ENCODE measurements at places on chromosomes 5 and 9. TPM values are rescaled to one million over a fixed set of nuclear protein-coding genes. Genes with fewer than 3 reads are reported as not detected.

Gene ASS1
- 511 TPM for total RNA-seq

Gene LCN10
- 3.3 TPM for total RNA-seq

Gene RNF38
- total RNA-seq = 39.2 TPM

Gene INSL6
- total RNA-seq = not detected

Gene SLC46A2
- not detected for total RNA-seq

Gene PCDHB15
- total RNA-seq = 1.8 TPM

Gene OLFM1
- total RNA-seq = 8.9 TPM

Gene CXCL14
- 29.8 TPM for total RNA-seq

Gene BARX1
- total RNA-seq = not detected

- no peak overlapping the region for H3K4me3 ChIP-seq
- DNase-seq = no peak
- H3K36me3 ChIP-seq = no peaks in the 10 kb centered on the region
- H3K27ac ChIP-seq = no peak overlapping the region
- H3K4me1 ChIP-seq = no peaks in the 10 kb centered on the region
- no peaks in the 10 kb centered on the region for H3K27me3 ChIP-seq
Measured at GRCh38 chr5:6497262-6497661, 48.6 kb downstream of the UBE2QL1 start.

- no peaks in the 10 kb centered on the region for H3K36me3 ChIP-seq
- no peak overlapping the region for H3K27ac ChIP-seq
- DNase-seq = no peak
Measured at GRCh38 chr5:169050146-169050571, 250.8 kb downstream of the SLIT3 start.

GRCh38 chr5:141681695-141682641 is at the start of gene ARAP3:
Gene ARAP3 (minus strand): TSS chr5:141682230. CDS start chr5:141680486, 1,744 bp downstream.
- peaks cover 3% of the 10 kb centered on the region for H3K4me1 ChIP-seq
- no peaks in the 10 kb centered on the region for H3K36me3 ChIP-seq
- H3K4me3 ChIP-seq = peak within 1 kb of the TSS; percentile 48
- H3K27ac ChIP-seq = peak within 1 kb of the TSS; percentile 60
- DNase-seq = peak; percentile 88
- no peaks in the 10 kb centered on the region for H3K27me3 ChIP-seq

DNA sequence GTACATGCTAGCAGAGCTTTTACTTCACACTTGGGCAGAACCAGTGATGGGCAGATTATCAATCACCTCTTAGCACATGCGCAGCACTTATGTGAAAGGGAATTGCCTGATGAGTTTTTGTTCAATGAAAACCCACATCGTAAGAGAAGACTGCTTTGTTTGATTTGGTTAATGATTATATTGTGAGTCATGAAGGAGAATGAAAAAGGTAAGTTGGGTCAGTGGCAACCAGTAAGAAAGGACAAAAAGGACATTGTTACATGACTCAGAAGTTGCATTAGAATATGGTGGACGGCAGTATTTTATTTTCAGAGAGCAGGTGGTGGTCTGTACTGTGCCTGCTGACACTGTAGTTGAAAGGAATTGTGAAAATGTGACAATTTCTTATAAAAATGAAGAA is 127.4 kb downstream of the AOPEP start:
- H3K4me1 ChIP-seq = no peaks in the 10 kb centered on the region
- DNase-seq = no peak
- no peak overlapping the region for H3K27ac ChIP-seq
- no peaks in the 10 kb centered on the region for H3K36me3 ChIP-seq
- H3K27me3 ChIP-seq = no peaks in the 10 kb centered on the region
- no peak overlapping the region for H3K4me3 ChIP-seq

- H3K27ac ChIP-seq = no peak overlapping the region
- no peak for DNase-seq
- no peaks in the 10 kb centered on the region for H3K4me1 ChIP-seq
- H3K36me3 ChIP-seq = no peaks in the 10 kb centered on the region
- H3K27me3 ChIP-seq = no peaks in the 10 kb centered on the region
Measured at GRCh38 chr5:140054086-140054689, 11.1 kb upstream of the NRG2 start.

- no peaks in the 10 kb centered on the region for H3K4me1 ChIP-seq
- H3K36me3 ChIP-seq = no peaks in the 10 kb centered on the region
- no peak for DNase-seq
- no peak overlapping the region for H3K27ac ChIP-seq
- no peaks in the 10 kb centered on the region for H3K27me3 ChIP-seq
Measured at GRCh38 chr9:3742586-3742985, 216.8 kb upstream of the RFX3 start.

DNA sequence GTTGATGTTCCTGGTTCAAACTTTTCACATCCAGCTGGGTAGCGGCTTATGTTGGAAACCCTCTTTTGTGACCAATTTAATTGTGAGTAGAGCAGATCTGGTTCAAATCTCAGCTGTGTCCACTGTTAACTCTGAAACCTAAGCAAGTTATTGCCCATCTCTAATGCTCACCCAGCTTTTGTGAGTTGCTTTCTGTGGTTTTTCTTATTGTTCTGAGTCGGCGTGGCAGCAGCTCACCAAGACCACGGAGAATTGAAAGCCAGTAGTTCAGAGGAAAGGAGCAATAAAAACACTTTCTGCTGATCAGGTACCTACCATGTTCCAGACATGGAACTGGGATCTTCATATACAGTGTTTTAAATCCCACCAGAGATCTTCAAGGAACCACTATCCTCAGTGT is 114.4 kb downstream of the DOCK2 start:
- H3K36me3 ChIP-seq = no peaks in the 10 kb centered on the region
- H3K27ac ChIP-seq = no peak overlapping the region
- H3K27me3 ChIP-seq = no peaks in the 10 kb centered on the region
- no peak overlapping the region for H3K4me3 ChIP-seq
- H3K4me1 ChIP-seq = no peaks in the 10 kb centered on the region

DNA sequence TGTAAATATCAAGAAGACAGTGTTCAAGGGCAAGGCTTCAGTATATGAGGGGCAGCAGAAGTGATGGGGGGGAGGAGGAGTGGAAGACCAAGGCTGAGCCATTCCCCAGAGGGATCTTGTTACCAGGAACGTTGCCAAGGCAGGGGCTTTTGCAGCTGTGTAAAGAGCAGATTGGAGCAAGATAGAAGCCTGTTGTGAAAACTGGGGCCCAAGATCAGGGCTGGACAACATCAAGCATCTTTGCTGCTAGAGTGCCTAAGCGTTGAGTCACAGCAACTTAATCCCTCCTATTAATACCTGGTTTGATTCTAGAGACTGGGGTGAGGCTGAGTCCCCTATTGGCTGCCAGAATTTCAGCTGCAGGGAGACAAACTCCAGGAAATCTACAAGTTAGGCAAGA is 18.4 kb upstream of the ERCC6L2 start:
- DNase-seq = no peak
- H3K27ac ChIP-seq = no peak overlapping the region

GRCh38 chr5:33242277-33242676 is 198.5 kb upstream of the TARS1 start:
- no peaks in the 10 kb centered on the region for H3K4me1 ChIP-seq
- no peak overlapping the region for H3K27ac ChIP-seq
- H3K36me3 ChIP-seq = no peaks in the 10 kb centered on the region
- no peak overlapping the region for H3K4me3 ChIP-seq
- no peak for DNase-seq

- H3K4me1 ChIP-seq = no peaks in the 10 kb centered on the region
- no peaks in the 10 kb centered on the region for H3K36me3 ChIP-seq
- H3K4me3 ChIP-seq = no peak overlapping the region
Measured at GRCh38 chr5:2752821-2753439, 1.5 kb upstream of the IRX2 start.

GRCh38 chr5:91212714-91213092 is 170.4 kb downstream of the ARRDC3 start:
- DNase-seq = peak; percentile 58
- H3K36me3 ChIP-seq = no peaks in the 10 kb centered on the region
- no peaks in the 10 kb centered on the region for H3K4me1 ChIP-seq
- no peaks in the 10 kb centered on the region for H3K27me3 ChIP-seq
- no peak overlapping the region for H3K4me3 ChIP-seq
- peak overlapping the region; percentile 14 for H3K27ac ChIP-seq

DNA sequence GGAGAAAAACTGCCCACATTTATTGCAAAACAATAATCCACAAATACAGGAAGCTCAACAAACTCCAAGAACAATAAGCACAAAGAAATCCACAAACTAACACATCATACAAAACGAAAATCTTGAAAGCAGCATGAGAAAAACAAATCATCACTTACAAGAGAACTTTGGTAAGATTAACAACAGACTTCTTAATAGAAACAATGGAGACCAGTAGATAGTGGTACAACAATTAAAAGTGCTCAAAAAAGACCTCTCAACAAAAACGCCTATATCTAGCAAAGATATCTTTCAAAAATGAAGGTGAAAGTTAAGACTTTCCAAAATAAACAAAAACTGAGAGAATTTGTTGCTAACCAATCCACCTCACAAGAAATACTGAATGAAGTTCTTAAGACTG is 38.4 kb downstream of the CDKL3 start:
- no peak for DNase-seq
- H3K27ac ChIP-seq = no peak overlapping the region
- no peaks in the 10 kb centered on the region for H3K4me1 ChIP-seq

- H3K36me3 ChIP-seq = no peaks in the 10 kb centered on the region
- H3K4me3 ChIP-seq = peak overlapping the region; percentile 78
- H3K4me1 ChIP-seq = no peaks in the 10 kb centered on the region
- no peaks in the 10 kb centered on the region for H3K27me3 ChIP-seq
Measured at GRCh38 chr5:58458141-58458742, 1.6 kb downstream of the PLK2 start.

GRCh38 chr9:87199278-87199677 is 252.0 kb upstream of the GAS1 start:
- no peak overlapping the region for H3K27ac ChIP-seq
- H3K36me3 ChIP-seq = no peaks in the 10 kb centered on the region
- no peaks in the 10 kb centered on the region for H3K27me3 ChIP-seq
- no peak overlapping the region for H3K4me3 ChIP-seq

GRCh38 chr9:131411719-131412681 is 18.1 kb downstream of the PRRC2B start:
- H3K4me1 ChIP-seq = peaks cover 18% of the 10 kb centered on the region
- no peak overlapping the region for H3K27ac ChIP-seq
- no peak overlapping the region for H3K4me3 ChIP-seq
- H3K36me3 ChIP-seq = no peaks in the 10 kb centered on the region
- H3K27me3 ChIP-seq = no peaks in the 10 kb centered on the region
- DNase-seq = no peak

DNA sequence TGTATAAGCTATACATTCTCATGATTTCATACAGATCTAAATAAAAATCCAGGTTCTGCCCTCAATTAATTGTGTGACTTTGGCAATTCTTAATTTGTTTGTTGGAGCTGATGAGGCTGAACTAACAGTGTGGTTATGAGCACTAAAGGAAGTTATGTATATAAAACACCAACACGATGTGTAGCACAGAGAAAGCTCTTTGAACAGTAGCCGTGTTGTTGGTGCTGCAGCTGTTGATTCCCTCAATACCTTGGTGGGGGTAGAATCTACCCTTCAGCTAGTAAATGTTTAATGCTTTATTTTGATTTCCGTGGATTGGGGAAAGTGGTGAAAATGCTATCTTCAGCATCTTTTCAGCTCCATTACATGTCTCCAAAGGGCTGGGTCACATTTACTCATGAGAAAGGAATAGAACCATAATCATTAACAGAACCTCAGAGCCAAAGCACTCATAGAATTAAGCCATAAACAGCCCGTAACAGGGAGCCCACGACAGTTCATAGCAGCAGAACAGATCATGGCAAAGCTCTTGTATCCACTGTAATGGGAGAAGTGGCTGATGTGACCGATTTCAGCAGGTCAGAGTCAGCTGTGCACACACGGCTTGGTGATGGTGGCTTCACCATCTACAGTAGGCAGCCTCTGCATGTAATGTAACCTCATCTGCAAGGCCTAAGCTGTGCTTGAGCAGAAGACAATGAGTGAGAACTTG is 332.7 kb downstream of the DIRAS2 start:
- peak overlapping the region; percentile 34 for H3K27ac ChIP-seq
- H3K4me1 ChIP-seq = peaks cover 3% of the 10 kb centered on the region
- H3K36me3 ChIP-seq = no peaks in the 10 kb centered on the region
- no peak overlapping the region for H3K4me3 ChIP-seq
- no peak for DNase-seq
- no peaks in the 10 kb centered on the region for H3K27me3 ChIP-seq

DNA sequence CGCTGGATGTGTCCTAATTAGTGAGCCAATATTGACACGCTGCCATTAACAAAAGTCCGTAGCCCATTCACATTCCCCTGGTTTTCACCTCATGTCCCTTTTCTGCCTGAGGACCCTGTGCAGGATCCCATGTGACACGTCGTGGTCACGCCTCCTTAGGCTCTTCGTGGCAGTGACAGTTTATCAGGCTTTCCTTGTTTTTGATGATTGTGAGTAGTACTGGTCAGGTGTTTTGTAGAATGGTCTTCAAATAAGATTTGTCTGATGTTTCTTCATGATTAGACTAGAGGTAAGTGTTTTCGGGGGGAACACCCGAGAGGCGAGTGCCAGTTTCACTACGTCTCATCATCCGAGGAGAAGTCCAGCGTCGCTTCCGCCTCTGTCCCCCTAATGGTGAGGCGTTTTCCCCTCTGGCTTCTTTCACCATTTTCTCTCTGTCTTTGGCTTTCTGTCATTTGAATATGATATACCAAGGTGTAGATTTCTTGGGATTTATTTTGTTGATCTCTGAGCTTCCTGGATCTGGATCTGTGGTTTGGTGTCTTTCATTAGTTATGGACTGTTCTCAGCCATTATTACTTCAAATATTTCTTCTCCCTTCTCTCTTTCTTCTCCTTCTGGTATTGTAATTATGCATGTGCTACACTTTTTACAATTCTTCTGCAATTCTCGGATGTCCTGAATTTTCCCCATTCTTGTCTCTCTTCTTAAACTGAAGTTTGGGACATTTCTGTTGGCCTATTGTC is 57.3 kb downstream of the TRIP13 start:
- peaks cover 3% of the 10 kb centered on the region for H3K4me1 ChIP-seq
- no peak overlapping the region for H3K27ac ChIP-seq
- DNase-seq = no peak

- no peak for DNase-seq
- H3K4me3 ChIP-seq = no peak overlapping the region
- no peaks in the 10 kb centered on the region for H3K27me3 ChIP-seq
- no peak overlapping the region for H3K27ac ChIP-seq
Measured at GRCh38 chr9:76341616-76342015, 52.6 kb downstream of the RFK start.

GRCh38 chr5:172860520-172861443 is 26.7 kb downstream of the ERGIC1 start:
- H3K27ac ChIP-seq = peak overlapping the region; percentile 64
- no peaks in the 10 kb centered on the region for H3K27me3 ChIP-seq
- no peaks in the 10 kb centered on the region for H3K36me3 ChIP-seq
- no peak overlapping the region for H3K4me3 ChIP-seq
- peaks cover 32% of the 10 kb centered on the region for H3K4me1 ChIP-seq
- peak; percentile 63 for DNase-seq

DNA sequence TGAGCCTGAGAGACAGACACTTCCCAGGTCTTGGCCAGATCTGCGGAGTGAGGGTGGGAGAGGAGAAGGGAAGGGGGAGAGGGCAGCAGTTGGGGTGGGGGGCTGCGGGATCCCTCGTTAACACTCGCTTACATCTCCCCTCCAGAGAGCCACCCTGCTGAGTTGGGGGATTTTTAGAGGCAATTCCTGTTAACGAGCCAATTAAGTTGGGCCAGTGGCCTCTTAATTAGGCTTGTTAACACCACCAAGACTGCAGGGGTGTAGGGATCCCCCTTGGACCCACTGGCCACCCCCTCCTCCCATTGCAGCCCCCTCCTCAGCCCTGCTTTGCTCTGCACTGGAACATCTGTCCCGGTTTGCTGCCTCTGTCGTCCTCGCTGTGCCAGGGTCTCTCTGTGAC is 23.7 kb downstream of the CNTFR start:
- H3K4me1 ChIP-seq = no peaks in the 10 kb centered on the region
- H3K36me3 ChIP-seq = no peaks in the 10 kb centered on the region
- no peak for DNase-seq
- no peaks in the 10 kb centered on the region for H3K27me3 ChIP-seq

- H3K4me3 ChIP-seq = no peak overlapping the region
- H3K27ac ChIP-seq = no peak overlapping the region
- no peak for DNase-seq
- no peaks in the 10 kb centered on the region for H3K36me3 ChIP-seq
- no peaks in the 10 kb centered on the region for H3K4me1 ChIP-seq
Measured at GRCh38 chr9:137955586-137955985, 78.0 kb downstream of the CACNA1B start.

Measured in colonic mucosa (tissue), 4 donors.